CD4-positive, alpha-beta memory T cell (primary cell): ENCODE measurements at places on chromosomes 4 and X. TPM values are rescaled to one million over a fixed set of nuclear protein-coding genes. Genes with fewer than 3 reads are reported as not detected.

VEGFD gene
- 0.15 TPM for total RNA-seq

DNA sequence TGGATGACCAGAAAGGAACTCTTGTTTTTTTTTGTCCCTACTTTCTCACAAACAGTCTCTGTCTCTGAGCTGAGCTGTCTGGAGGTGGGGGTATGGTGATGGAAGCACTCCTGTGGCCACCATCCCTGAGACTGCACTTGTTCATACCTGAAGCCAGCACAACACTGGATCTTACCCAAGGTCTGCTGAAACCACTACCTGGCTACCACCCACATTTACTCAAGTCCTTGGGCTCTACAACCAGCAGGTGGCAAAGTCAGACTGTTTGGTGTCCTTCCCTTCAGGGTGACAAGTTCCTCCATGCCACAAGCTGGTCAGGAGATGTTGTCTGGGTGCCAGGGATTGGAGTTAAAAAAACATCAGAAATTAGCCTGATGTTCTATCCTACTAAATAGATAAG, 89.7 kb downstream of the NEXMIF start:
- no peak overlapping the region for H3K4me3 ChIP-seq
- no peaks in the 10 kb centered on the region for H3K36me3 ChIP-seq
- H3K4me1 ChIP-seq = no peaks in the 10 kb centered on the region
- no peak for DNase-seq
- H3K27ac ChIP-seq = no peak overlapping the region
- H3K27me3 ChIP-seq = no peaks in the 10 kb centered on the region

- H3K36me3 ChIP-seq = no peaks in the 10 kb centered on the region
- H3K27me3 ChIP-seq = no peaks in the 10 kb centered on the region
These were observed 5.6 kb downstream of the MSANTD1 start for GRCh38 chr4:3254302-3255131.

- no peaks in the 10 kb centered on the region for H3K4me1 ChIP-seq
- H3K36me3 ChIP-seq = no peaks in the 10 kb centered on the region
- no peak for DNase-seq
These were observed 34.2 kb upstream of the LRAT start for GRCh38 chr4:154709550-154709949.
